Central memory CD4-positive, alpha-beta T cell (primary cell): ENCODE measurements at places on chromosomes 11 and 22.

DNA sequence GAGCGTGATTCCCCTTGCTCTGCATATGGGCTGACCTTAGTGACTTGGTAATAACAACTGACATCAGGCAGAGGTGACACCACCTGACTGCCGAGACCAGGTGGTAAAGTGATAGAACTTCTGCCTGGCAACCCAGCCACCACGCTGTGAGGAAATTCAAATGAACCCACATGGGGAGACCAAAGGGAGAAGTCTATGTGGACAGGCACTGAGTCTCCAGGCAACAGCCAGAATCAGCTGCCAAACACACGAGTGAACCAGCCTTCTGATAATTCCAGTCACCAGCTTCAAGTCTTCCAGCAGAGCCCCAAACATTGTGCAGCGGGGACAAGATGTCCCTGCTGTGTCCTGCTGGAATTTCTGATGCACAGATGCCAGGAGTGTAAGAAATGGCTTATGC, 29.7 kb downstream of the SPATA19 start:
- no peak for DNase-seq

DNA sequence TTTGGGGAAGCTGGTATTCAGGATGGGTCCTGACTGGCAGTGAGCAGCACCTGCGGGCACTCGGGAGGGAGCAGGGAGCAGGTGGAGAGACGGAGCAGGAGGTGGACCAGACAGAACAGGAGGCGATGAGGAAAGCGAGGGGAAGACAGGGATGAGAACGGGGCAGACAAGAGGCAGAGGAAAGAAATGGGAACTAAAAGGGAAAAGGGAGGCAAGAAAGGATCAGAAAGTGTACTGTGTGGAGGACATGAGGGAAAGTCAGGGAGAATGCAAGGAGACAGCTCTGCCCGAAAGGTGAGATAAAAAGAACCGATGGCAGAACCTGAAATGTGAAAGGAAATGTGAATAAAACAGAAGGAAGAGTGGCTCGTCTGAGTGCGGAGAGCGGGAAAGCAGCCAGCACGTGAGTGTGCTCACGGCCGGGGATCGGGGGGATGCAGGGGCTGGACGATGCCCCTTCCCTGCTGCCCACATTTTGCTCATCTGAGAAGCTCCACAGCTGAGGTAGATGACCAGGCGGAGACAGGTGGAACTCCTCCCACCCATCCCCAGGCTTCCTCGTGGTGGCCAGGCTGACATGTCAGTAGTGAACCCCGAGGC, 494.4 kb upstream of the B3GAT1 start:
- no peak for DNase-seq

DNA sequence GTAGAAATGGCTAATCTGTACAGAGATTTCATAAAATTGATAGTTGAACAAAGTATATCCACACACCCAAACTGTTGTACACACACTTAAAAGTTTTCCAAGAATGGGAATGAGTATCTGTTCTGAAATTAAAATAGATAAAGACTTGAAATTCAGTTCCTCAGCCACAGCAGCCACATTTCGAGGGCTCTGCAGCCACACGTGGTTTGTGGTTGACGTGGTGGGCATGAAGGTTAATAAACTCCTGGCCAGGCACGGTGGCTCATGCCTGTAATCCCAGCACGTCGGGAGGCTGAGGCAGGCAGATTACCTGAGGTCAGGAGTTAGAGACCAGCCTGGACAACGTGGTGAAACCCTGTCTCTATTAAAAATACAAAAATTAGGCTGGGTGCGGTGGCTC, 24.0 kb downstream of the TPST2 start:
- DNase-seq = no peak

- DNase-seq = no peak
These were observed 106.4 kb downstream of the SERGEF start for GRCh38 chr11:17906436-17906835.

GRCh38 chr11:121231576-121232278, 60.8 kb upstream of the SC5D start:
- no peak for DNase-seq

- DNase-seq = no peak
These were observed 18.6 kb downstream of the PICALM start for GRCh38 chr11:86050196-86050709.

DNA sequence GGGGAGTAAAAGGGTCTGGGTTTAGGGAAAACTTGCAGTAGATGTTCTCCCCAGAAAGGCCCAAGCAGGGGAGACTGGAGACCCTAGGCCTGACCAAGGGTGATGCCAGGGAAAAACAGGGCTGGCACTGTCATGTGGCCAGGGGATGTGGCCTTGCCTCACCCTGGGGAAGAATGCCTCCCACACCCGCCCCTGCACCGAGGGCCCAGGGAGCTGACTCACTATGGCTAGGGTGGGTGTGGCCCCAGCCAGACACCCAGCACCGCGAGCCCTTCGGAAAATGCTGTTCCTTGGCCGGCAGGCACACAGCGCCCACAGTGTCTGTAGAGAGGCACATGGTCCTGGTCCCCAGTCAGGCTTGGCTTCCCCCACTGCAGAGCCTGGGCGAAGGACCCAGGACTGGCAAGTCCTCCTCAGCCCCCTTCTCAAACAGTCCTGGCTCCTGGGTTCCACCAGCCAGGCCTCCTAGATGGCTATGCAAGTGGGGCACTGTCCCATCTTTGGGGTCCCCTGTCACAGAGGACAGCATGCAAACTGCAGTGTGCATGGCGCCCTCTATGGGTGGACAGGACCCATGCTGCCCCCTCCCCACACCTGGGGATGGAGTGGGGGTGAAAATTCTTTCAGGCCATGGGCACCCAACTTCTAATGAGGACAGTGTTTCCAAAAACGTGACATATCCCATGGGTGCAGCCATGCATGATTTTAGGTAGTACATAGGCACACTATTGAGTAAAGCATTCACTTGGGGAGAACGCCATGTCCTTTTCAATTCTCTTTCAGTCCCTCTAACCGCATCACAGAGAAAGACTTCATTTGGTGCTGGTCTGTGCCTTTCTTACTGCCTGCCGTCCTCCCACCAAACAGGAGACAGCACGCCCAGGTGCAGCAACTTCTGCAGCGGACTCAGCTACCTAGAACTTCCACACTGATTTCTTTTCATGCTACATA, 15.2 kb downstream of the TMPRSS5 start:
- no peak for DNase-seq

DNA sequence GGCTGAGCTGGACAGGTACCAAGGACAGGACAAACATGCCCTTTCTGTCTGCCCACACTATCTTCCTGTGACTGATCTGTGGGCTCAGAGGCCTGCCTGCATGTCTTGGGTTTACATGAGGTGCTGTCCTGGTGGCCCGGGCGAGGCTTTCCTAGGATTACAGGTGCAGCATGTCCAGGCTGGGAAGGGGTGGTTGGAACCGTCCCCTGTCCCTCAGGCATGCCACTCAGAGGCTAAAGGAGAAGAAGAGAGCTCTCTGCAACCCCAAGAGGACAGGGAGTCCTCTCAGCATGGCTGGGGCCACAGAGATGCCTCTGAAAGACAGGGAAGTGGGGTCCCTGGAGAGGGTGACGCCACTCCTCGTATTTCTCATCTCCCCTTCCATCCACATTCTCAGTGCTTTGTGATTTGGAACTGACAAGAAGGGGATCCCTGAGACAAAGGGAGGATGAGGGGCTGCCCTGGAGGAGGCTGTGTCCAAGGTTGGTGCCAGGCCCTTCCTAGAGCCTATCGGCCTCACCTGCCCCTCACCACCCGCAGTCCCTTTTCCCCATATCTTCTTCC, 64.6 kb upstream of the LMO1 start:
- no peak for DNase-seq

GRCh38 chr22:48700566-48701295, 1126.9 kb downstream of the BRD1 start:
- DNase-seq = no peak

DNA sequence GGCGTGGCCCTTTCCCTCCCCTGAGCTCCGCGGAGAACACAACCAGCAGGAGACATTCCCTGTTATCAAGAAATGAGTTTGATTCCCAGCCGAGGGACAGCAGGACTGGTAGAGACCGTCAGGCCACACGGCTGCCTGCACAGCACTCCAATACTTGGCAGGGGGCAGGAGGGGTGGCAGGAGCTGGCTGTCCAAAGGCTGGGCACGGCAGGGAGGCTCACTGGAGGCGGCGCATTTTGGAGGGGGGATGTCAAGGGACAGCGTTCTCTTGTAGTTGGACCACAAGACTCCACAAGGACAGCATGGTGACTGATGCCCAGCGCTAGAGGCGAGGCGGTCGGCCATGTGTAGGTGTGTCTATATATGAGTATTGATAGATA, 66.7 kb upstream of the A4GALT start:
- DNase-seq = no peak

- DNase-seq = no peak
These were observed 44.2 kb downstream of the CKAP5 start for GRCh38 chr11:46801694-46802470.

- no peak for DNase-seq
These were observed 32.0 kb downstream of the TRIM66 start for GRCh38 chr11:8650401-8650990.

GRCh38 chr22:46062971-46063631, 86.1 kb upstream of the WNT7B start:
- no peak for DNase-seq

- no peak for DNase-seq
These were observed 65.4 kb upstream of the CRTAM start for GRCh38 chr11:122772945-122773344.

DNA sequence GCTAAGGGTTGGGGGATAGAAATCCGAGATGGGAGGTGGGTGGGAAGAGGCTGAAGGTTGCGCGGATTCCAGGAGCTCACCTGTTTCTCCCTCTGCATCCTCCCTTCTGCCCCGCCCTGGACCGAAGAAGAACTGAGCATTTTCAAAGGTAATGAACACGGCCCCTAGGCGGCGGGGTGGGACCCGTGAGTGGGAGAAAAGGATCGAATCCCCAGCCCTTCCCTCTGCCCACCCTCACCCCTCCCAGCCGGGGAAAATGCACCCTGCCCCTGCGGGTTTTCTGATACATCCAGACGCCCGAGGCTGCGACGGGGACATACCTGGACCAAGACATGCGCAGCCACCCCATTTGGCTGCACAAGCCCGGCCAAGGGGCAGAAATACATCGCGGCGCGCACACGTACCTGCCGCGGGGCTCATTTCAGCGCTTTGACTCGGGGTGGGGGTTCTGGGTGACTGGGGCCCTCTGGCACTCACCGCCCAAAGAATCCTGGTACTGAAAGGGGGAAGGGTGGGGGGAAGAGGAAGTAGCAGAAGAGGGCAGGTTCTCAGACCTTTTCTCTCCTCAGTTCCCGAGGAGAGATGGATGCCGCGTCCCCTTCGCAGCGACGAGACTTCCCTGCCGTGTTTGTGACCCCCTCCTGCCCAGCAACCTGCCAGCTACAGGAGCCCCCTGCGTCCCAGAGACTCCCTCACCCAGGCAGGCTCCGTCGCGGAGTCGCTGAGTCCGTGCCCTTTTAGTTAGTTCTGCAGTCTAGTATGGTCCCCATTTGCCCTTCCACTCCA, 6.0 kb downstream of the VSIG2 start:
- peak; percentile 16 for DNase-seq

- DNase-seq = no peak
These were observed 9.8 kb downstream of the PACSIN2 start for GRCh38 chr22:43005106-43005505.

DNA sequence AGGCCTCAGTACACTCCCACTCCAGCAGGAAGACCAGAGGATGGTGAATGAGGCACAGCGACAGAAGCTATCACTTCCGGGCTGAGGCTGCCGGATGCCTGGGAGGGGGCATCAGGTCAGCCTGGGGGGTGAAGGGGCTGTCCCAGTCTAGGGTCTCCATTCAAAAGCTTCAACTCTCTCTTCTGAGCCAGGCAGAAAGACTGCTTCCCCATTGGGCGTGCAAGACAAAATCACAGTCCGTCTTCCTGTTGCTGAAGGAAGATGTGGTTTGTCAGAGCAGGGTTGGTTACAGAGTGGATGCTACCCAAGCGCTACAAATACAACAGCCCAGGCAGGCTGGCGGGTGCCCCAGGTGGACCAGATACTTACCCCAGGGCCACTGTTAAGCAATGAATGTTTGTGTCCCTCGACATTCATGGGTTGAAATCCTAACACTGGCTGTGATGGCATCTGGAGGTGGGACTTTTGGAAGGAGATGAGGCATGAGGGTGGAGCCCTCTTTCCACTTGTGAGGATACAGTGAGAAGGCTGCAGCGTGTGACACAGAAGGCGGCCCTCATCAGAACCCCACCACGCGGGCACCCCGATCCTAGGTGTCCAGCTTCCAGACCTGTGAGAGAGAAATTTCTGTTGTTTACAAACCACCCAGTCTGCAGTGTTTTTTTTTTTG, 12.0 kb downstream of the UPK3A start:
- DNase-seq = peak; percentile 55

DNA sequence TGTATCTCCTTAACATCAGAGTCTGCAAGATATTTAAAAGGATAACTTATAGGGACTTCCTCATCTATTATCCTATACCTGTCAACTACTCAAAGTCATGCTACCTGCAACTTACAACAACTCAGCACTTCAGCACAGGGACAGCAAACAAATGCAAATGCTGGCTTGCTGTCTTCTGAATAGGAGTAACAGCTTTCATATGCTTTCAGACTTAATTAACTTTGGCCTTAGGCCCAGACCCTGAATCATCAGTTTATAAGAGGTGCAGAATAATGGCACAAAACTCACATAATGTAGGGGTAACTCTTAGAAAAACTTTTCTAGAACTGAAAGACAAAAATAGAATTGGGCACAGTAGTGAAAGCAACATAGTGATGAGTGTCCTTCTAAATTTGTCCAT, 953.4 kb downstream of the DLG2 start:
- no peak for DNase-seq

DNA sequence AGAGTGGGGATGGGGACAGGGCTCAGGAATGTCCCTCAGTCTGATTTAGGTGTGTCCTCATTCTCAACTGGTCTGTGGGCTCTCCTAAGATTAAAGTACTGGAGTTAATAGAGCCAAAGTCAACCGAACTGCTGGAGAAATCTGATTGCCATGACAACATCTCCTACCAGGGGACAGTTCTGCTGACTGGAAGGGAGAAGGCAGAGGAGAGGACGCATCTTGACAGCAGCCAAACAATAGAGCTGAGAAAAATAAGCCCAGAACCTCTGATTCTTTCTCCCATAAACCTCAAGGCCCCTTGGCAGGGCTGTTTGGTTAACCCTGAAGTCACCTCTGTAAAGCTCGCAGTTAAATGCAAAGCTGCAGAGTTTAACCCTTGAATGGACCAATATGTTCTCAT, 2.8 kb downstream of the KCTD14 start:
- no peak for DNase-seq

GRCh38 chr11:95279921-95280868, 49.2 kb upstream of the SESN3 start:
- DNase-seq = no peak

- no peak for DNase-seq
These were observed 6.9 kb upstream of the CHORDC1 start for GRCh38 chr11:90229791-90230190.

DNA sequence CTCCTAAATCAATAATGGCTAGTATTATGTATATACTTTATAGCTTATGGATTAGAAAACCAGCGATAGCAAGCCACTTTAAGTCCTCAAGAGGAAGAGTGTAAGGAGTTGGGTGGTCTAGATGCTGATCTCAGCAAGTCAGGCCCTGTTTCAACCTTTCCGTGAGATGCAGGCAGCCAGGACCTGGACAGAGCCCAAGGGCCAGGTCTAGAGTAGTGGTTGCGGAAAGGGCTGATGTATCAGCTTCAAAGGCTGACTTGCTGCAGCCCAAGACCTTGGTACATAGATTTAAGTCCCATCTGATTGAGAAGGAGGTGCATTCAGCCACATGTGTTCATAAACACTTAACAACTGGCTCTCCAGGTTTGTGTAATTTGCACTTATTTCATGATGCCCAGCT, 33.4 kb downstream of the FLI1 start:
- no peak for DNase-seq

GRCh38 chr11:107565219-107565937, at the start of gene ALKBH8:
Gene ALKBH8 (minus strand): TSS chr11:107565735. CDS start chr11:107560893, 4,842 bp downstream.
- peak; percentile 77 for DNase-seq

- no peak for DNase-seq
These were observed 79.3 kb downstream of the ADAMTS15 start for GRCh38 chr11:130527636-130528297.
